SK-N-SH treated with all-trans-retinoic acid at 6 μM for 48 hours (cell line): ENCODE measurements at places on chromosomes 2 and 18.

GRCh38 chr18:29969876-29970275, 1072.7 kb downstream of the DSC3 start:
- ATAC-seq, result no peak

DNA sequence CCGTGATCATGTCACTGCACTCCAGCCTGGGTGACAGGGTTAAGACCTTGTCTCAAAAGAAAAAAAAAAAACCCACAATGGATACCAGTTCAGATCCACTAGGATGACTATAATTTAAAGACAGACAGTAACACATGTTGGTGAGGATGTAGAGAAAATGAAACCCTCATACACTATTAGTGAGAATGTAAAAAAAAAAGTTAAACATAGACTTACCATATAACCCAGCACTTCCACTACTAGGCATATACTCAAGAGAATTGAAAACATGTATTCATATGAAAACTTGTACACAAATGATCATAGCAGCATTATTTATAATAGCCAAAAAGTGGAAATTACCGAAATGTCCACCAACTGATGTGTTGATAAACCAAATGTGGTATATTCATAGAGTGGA, 48.7 kb downstream of the KIF3C start:
- no peak for ATAC-seq

- ATAC-seq, result no peak
These were observed 83.6 kb upstream of the MGAT5 start for GRCh38 chr2:134170294-134170693.

DNA sequence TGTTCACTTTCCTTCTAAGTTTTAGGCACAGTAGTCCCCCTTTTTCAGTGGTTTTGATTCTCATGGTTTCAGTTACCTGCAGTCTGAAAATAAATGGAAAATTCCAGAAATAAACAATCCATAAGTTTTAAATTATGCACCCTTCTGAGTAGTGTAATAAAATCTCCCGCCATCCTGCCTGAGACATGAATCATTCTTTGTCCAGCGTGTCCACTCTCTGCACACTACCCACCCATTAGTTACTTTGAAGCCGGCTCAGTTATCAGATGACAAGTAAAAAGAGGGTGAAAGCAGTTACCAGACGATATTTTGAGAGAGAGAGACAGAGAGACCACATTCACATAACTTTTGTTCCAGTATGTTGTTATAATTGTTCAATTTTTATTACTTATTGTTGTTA, 400.5 kb downstream of the TMX3 start:
- ATAC-seq, result peak; percentile 77

- no peak for ATAC-seq
These were observed 64.6 kb upstream of the MYO3B start for GRCh38 chr2:170113168-170113894.

- ATAC-seq, result no peak
These were observed 55.9 kb downstream of the KCTD18 start for GRCh38 chr2:200453853-200454534.

- ATAC-seq, result peak; percentile 83
These were observed 337.2 kb downstream of the NBAS start for GRCh38 chr2:15223887-15224286.

DNA sequence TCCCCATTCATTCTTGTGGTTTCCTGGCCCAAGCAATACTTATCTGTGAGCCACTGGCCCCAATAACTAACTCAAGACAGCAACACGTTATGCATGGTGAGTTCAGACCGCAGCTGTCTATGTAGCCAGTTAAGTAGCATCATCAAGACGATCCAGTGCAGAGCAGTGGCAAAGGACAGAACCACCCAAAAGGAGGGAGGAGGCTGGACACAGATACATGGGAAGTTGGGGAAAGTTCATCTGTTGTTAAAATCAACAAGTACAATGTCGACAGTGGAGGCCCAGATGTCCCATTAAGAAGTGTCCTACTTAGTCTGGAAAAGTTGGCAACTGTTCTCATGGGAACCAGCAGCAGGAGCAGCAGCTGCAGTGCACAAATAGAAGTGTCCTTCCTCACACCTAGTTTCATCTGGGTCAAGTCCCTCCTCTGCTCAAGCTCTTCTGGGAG, 106.9 kb upstream of the THOC1 start:
- ATAC-seq, result no peak

DNA sequence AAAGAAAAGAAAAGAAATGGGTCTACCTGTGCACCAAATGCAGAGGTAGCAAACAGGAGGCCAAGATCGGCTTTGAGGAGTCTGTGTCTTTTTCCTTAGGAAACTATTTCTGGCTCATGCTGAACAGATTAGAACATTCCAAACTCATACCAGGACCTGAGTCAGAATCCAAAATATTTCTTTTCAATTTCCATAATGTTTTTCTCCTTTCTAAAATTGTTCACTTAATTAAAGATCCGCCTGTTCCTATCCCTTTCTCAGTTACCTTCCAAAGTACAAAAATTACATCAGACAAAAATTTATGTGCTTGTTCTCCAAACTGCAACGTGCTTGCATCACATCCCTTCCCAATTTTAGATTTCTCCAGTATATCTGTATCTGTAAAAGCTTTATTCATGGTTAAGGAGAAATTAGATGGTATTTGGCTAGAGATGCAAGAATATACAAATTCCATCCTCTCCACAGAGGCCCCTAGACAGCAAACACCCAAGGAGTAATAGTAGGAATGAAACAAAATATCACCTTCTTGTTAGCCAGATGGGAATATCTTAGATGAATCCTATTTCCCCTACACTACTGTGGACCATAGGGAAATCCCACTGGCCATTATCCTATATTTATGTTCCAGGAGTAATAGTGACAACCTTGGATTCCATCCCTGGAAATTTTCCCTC, 130.6 kb downstream of the LNPK start:
- peak; percentile 25; the same call in 2 of the 3 replicates for ATAC-seq

DNA sequence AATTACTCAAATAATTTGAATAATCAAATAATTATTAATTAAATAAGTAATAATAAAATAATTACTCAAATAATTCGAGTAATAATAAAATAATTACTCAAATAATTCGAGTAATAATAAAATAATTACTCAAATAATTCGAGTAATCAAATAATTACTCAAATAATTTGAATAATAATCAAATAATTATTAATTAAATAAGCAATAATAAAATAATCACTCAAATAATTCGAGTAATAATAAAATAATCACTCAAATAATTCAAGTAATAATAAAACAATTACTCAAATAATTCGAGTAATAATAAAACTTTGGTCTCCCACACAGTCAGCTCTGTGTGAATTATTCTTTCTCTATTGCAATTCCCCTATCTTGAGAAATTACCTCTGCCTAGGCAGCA, 30.0 kb upstream of the LINC00305 start:
- ATAC-seq, result no peak

GRCh38 chr2:112618383-112618782, 27.4 kb upstream of the SLC20A1 start:
- no peak for ATAC-seq

DNA sequence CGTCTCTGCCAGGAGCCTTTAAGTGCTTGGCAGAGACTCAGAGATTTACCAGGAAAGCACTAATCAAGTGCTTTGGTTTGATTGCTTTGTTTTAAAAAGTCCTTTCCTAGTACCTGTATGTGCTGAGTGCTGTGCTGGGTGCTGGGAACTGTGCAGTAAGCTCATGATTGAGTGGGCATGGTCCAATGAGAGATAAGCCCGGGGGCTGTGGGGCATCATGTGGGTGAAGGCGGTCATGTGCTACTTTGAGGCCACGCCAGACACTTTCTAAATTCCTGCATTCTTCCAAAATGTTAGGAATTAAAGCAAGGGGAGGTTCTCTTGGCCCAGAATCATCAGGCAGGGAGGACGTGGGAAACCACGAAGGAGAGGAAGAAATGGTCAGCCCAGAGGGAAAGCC, 109.0 kb downstream of the ACAA2 start:
- ATAC-seq, result 0 out of 3 replicates have a peak, but pooled peaks have one; percentile 19

GRCh38 chr18:5475267-5475666, 68.5 kb downstream of the EPB41L3 start:
- ATAC-seq, result no peak
